Tibial artery (tissue), 4 donors: ENCODE measurements at places on chromosomes 13 and 19.

- no peak for DNase-seq
Measured at GRCh38 chr19:15291089-15291488, 41.2 kb downstream of the BRD4 start.

- DNase-seq: no peak
Measured at GRCh38 chr19:14091813-14092462, 1.4 kb upstream of the SAMD1 start.

- DNase-seq: no peak
Measured at GRCh38 chr13:98026457-98026857, 73.0 kb downstream of the IPO5 start.

DNA sequence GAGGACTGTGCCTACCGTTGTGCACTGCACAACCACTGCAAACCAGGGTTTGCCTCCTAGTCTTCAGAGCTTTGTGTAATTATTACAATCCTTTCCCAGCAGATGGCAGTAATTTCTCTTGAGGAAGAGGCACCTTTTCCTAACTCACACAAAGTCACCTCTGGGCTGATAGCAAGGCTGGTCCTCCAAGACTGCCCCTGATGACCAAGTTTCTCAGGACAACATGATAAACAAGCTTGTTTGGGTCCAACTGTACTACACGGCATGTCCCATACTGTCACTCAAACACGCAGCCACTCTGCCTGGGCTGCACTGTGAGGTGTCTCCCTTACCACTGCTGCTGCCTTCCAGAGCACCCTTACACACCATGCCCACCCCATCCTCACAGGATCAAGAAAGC lies 39.3 kb downstream of the RFXAP start:
- DNase-seq: no peak

DNA sequence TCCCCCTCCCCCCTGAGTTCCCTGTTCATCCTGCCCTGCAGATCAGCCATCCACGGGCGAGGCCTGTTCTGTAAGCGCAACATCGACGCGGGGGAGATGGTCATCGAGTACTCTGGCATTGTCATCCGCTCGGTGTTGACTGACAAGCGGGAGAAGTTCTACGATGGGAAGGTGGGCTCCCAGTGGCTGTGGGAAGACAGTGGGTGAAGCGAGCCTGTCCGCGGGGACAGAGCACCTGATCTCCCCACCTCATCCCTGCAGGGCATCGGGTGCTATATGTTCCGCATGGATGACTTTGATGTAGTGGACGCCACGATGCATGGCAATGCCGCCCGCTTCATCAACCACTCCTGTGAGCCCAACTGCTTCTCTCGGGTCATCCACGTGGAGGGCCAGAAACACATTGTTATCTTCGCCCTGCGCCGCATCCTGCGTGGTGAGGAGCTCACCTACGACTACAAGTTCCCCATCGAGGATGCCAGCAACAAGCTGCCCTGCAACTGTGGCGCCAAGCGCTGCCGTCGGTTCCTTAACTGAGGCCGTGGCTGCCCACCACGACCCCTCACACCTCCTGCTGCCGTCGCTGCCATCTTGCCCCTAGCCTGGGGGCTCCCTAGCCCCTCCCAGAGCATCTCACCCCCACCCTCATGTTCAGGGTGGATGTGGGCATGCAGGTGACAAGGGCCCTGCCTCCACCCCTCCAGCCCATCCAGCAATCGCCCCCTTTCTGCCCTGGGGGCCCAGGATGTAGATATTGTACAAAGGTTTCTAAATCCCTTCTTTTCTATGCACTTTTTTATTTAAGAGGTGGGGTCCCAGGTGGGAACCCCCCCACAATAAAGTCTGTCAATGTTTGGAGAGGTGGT lies 4.0 kb downstream of the IGFLR1 start:
- DNase-seq: no peak

GRCh38 chr13:53569453-53569852 lies 540.8 kb downstream of the OLFM4 start:
- no peak for DNase-seq

GRCh38 chr13:44407891-44408290 lies 34.3 kb downstream of the SERP2 start:
- no peak for DNase-seq

GRCh38 chr13:75902166-75903104 lies 266.3 kb downstream of the LMO7 start:
- DNase-seq: no peak

DNA sequence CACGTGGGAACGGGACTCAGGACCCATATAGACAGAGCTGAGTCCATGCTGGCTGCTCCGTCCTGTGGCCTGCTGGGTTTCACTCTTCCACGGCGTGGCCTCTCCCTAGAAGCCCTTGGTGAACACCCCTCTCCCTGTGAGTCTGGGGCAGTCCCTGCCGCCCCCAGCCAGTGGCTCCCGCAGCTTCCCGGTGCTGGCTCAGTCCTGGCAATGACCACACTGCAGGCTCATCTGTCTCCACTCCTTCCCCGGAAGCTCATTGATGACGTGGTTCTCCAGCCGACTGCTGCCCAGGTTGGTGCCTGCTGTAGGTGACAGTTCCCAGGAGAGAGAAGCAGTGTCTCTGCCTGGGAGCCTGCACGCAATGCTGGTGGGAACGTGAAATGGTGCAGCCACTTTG lies 2.1 kb upstream of the TEX29 start:
- DNase-seq: peak; percentile 47

DNA sequence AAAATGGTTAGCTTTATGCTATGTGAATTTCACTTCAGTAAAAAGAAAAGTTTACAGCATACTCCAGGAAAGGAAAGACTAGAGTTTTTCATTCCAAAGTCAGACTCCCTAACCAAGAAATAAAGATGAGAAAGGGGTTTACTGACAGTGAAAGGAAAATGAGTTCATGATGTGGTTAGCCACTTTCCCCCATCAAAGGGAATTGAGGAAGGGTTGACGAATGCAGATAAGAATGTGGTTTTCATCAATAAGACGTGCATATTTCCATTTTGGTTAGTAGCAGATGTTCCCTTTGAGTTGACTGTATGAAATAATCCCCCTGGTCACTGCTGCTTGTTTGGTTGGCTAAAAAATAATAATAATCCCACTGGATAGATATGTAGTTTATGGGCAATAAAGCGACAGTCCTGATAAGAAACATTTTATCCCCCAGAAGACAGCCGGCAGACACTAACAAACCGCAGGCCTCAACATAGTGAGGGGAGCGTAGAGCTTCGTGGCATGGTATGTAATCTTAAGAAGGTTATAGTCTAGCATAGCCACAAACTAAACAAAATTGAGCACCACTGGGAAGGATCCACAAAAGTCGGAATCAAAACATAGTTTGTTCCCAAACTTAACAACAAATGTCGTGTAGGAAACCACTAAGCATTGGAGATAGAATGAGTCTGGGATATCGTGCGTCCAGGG lies 114.8 kb downstream of the COL4A2 start:
- DNase-seq: no peak

GRCh38 chr13:46893221-46893740 lies 3.6 kb downstream of the HTR2A start:
- no peak for DNase-seq

DNA sequence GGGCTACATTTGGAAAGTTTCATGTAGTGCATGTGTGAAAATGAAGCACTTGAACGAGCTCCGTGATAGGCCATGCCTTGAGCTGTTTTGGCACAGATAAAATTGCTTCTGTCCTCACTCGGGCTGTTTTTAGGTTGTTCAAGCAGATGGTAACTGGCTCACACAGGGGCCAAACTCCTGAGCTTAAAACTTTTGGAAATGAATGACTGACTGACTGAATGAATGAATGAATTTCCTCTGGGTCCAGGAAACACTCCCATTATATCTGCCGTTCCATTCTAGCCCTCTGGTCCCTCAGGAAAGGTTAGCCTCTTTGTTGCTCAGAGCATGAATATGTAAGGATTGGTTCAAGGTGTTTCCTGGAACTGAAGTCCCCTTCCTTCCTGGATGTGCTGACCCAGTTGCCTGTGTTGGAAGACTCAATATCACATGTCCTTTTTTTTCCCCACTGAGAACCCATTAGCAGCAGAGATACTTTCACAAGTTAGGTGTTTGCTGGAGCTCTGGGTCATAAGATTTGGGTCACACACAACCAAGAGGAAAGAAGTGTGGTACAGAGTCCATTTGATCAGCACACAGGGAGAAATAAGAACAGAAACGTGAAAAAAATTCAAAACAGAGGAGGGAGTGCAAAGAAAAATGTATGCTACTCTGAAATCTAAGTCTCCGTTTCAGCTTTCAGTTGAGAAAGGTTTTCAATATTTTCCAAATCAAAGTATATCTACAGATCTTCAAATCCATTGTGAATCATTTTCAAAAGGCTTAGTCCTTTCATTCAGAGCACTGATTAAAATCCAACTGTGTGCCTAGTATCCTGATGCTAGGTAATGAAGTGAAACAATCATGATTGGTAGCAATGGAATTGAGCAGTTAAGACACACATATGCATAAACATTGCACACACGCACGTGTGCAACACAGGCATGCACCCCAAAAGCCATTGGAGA lies 18.9 kb downstream of the MBNL2 start:
- no peak for DNase-seq

- no peak for DNase-seq
Measured at GRCh38 chr19:750640-751423, at the start of gene MISP. MISP (plus strand) TSS chr19:751112; CDS start chr19:756947, 5,835 bp downstream.

GRCh38 chr19:48113190-48113917 lies 2.7 kb upstream of the PLA2G4C start:
- DNase-seq: no peak

GRCh38 chr19:17778968-17779929 lies 15.7 kb upstream of the B3GNT3 start:
- peak; percentile 70 for DNase-seq

DNA sequence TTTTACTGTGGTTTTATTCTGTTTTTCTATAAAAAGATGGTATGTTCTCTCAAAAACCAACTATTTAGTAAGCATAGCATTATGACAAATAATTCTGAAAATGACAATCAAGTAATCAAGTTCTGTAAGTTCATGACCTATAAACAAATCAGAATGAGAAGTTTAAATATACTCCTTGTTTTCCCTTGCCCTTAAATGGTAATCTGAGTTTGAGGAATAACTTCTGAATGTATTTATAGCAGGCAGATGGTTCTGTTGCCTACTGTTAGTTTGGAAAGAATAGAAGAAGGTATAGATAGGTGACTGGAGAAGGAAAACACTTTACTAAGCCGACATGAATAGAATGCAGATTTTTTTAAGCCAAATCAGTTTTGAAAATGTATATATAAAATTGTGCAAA lies 63.9 kb downstream of the POSTN start:
- no peak for DNase-seq

DNA sequence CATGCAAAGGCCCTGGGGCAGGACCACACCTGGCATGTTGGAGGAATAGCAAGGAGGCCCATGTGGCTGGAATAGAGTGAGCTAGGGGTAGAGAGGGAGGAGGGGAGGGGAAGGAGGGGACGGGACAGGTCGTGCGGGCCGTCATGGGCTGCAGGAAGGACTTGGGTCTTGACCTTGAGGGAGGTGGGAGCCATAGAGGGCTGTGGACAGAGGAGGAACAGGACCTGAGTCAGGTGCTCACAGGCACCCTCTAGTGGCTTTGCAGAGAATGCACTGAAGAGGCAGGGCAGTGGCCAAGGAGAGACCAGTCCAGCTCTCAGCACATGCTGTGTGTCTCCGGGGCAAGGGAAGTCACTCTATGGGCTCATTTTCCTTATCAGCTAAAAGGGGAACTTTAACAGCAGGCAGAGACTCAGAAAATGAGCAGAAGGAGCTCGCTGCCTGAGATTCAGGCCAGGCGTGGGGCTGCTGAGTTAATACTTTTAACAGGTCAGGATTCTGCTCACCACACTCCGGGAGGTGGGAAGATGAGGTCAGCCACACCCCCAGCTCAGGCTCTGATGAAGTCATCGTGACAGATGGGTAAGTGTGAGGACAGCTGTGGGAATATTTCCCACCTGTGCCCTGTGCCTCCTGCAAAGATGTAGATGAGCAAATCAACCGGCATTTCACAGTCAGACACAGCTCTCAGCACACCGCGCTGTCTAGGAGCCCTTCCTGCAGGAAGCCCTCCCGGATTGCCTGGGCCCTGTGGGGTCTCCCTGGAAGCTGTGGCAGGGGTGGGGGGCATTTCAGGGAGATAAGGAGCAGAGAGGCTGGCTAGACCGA lies 6.0 kb upstream of the TNFAIP8L1 start:
- DNase-seq: peak; percentile 42

- DNase-seq: peak; percentile 85
Measured at GRCh38 chr13:99281811-99282263, 23.7 kb upstream of the GPR18 start.

GRCh38 chr19:18073197-18073596 lies 13.5 kb downstream of the IL12RB1 start:
- no peak for DNase-seq

- DNase-seq: no peak
Measured at GRCh38 chr13:29545988-29546387, 49.5 kb downstream of the SLC7A1 start.

DNA sequence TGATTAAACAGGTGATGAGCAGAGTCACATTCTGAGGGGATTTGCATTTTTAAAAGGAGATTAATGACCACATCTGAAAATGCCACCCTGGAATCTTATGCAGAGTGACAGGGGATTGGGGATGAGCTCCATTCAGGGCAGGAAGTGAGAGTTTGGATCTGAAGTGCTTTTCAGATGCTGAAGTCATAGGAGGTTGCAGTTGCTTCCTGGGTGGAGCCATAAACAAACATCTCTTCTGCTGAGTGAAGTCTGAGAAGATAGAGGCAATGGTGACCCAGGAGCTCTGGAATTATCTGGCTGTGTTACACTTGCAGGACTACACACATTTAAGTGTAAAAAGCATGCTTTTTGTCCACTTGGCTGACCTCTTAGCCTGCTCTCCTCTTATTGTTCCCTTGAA lies 51.4 kb upstream of the PSG8 start:
- DNase-seq: no peak

- no peak for DNase-seq
Measured at GRCh38 chr19:13298565-13299481, 148.6 kb downstream of the IER2 start.

- no peak for DNase-seq
Measured at GRCh38 chr13:31965361-31966066, 66.1 kb upstream of the FRY start.

DNA sequence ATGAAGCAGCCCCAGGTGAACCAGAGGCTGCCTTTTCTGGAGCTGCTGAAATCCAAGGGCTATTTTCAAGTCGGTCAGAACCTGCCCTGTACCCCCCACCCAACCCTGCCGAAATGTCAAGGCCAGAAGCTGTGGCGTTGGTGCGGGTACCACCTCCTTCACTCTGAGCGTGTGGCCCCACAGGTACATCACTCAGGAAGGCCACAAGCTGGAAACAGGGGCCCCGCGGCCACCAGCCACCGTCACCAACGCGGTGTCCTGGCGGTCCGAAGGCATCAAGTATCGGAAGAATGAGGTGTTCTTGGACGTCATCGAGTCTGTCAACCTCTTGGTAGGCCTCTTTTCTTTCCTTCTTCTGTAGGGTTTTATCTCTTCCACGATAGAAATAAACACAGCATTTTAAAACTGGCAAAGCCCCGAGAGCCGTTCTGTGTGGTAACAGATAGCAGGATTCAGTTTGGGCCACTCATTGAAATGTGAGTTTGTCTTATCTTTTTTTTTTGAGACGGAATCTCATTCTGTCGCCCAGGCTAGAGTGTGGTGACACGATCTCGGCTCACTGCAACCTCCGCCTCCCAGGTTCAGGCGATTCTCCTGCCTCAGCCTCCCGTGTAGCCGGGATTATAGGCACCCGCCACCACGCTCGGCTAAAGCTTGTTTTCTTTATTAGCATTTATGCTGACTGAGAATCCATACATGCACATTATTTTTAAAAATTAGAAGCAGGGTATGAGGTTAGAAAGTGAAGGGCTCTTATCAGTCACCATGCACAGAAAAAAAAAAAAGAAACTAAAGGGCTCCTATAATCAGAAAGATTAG lies 11.3 kb downstream of the AP1M1 start:
- peak; percentile 7 for DNase-seq

- no peak for DNase-seq
Measured at GRCh38 chr13:43908156-43909126, 28.7 kb downstream of the LACC1 start.
